ENCODE measurements at places on chromosomes 13 and 19.

- no peak for DNase-seq
Observed at GRCh38 chr19:50796128-50796633, 6.0 kb downstream of the ACP4 start.

DNA sequence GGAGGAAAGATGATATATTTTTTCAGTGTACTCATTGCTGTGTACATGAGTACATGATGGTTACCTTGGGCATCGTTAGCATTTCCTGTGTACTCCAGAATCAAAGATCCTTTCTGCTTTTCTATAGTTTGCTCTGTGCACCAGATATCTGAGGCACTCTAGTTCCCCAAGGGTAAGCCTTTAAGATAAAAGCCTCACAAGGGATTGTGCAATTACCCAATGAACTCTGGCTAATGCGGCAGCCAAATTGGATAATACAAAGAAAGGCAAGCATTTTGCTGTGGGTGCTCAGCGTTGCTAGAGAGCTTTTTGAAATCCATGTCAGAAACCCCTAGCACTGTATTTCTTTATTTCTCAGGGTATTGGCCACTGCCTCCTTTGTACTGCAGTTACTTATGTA is 2.9 kb downstream of the CYSLTR2 start:
- peak; percentile 13 for DNase-seq

DNA sequence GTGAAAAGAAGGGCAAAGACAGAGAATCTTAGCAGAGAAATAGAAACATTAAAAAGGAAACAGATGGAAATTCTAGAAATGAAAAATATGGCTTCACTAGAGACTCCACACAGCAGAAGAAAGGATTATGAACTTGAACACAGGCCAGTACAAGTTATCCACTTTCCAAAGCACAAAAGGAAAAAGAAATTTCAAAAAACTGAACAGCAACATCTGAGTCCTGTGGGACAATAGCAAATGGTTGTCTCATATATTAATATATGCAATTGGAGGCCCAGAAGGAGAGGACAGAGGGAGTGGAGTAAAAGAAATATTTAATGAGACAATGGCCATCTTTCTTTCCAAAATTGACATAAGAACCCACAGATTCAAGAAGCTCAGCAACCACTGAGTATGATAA is 141.7 kb upstream of the GJB6 start:
- no peak for DNase-seq

GRCh38 chr13:36067746-36068381 is 63.3 kb downstream of the DCLK1 start:
- no peak for DNase-seq

GRCh38 chr19:38388349-38389100 is at the start of gene SPRED3:
TSS of gene SPRED3 (plus strand) at chr19:38388697. CDS start at chr19:38390303, 1,606 bp downstream.
- DNase-seq, result no peak

DNA sequence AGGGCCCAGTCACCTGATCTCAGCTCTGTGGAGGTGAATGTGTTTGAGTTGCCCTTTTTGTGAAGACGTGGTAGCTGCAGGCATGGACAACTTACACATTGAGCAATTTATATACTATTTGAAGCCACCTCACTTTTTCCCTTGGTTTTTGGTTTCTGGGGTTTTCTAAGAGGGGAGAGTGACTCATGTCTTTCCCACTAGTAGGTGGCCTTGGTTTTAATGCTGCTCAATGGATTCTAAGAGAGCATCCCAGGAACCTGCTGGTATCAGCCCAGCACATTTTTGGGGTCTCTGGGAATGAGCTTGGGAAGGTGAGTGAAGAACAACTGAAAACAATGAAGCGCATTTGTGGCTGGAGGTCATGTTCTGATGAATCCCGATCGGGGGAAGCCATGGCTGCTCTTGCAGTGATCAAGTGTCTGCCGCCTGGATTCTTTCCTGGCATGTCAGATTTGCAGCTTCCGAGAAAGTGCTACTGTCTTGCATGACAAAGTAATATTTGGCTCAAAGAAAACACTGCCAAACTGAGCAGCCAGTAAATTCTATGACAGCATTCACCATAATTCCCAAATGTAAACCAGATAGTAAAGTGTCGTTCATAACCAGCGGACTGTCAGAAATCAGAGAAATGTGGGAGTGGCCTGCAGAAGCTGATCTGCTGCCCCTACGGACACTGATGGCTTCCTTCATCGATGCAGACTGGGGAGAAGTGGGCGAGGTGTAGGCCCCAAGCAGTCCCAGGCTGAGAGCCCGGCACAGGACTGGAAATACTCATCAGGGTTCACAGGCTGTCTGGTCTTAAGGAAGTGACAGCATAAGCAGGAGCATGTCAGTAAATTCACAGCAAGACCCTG is 98.7 kb downstream of the COL4A2 start:
- DNase-seq, result no peak

GRCh38 chr19:1230783-1231489 is 6.9 kb downstream of the CBARP start:
- DNase-seq, result no peak

DNA sequence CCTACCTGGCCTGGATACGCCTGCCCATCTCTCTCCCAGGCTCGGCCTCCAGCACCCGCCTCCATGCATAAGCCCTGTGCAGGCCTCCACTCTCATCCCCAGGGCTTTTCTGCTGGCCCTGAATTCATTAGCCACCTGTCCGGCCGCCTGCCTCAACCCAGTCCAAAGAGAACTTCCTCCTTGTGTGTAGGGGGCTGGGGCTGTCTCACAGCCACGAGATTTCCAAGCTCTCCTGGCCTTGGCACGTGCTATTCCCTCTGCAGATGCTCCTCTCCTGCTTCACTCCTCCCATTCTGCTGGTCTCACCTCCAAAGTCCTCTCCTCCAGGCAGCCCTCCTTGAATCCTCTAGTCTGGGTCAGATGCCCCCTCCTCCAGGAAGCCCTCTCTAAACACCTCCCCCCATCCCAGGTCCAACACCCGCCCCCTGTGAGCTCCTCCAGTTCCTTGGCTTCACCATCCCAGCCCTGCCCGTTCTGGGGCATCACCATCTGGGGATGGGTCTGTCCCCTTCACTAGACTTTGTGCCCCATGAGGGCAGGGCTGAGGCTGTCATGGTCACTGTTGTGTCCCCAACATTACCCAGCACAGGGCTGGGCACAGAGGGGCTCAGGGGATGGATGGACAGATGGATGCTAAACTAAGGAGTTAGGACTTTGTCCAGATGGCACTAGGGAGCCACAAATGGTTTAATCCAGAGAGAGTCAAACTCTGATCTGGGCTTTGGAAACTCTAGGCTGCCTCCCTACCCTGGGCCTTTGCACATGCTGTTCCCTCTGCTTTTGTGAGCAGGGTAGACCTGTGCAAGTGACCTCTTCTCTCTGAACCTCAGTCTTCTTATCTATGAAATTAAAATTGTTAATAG is 14.8 kb downstream of the MEIS3 start:
- no peak for DNase-seq

Data from SK-N-DZ (cell line).